Heart right ventricle (tissue), 16 donors: ENCODE measurements at places on chromosomes 16 and 17. TPM values are rescaled to one million over a fixed set of nuclear protein-coding genes. Genes with fewer than 3 reads are reported as not detected.

RAMP2 gene
- 54.8 TPM for total RNA-seq

OR1F1 gene
- total RNA-seq: not detected

CLEC18B gene
- total RNA-seq: 0.60 TPM

NPIPB13 gene
- total RNA-seq: not detected

NPIPB9 gene
- not detected for total RNA-seq

ZFPM1 gene
- total RNA-seq: 4.9 TPM

CCL8 gene
- total RNA-seq: 8.3 TPM

DNA sequence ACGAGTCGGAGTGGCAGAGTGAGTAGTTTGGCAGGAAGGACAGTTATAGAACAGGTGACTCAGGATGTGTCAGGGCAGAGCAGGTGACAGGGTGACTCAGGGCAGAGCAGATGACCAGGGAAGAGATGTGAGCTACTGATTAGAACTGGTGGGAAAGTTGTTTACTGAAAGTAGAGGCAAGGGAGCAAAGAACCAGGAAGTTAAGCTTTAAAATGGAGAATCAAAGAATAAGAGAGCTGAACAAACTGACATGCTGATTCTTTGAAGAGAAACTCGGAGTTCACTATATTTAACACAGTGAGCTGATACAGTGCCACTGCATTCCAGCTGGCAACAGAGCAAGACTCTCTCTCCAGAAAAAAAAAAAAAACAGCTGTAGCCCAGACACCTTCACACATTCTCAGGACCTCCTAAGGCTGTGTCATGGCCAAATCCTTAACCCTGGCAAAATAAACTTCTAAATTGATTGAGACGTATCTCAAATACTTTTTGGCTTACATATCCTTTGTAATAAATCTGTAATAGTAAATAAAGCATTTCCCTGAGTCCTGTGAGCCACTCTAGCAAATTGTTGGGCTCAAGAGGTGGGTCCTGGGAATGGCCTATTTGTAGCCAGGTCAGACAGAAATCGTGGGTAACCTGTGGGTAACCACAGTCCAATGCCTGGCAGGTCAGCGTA is 12.3 kb upstream of the UBE2I start:
- H3K27me3 ChIP-seq: peaks cover 31% of the 10 kb centered on the region
- peaks cover 7% of the 10 kb centered on the region for H3K4me1 ChIP-seq
- no peak overlapping the region for H3K4me3 ChIP-seq
- peak overlapping the region; percentile 40 for H3K27ac ChIP-seq
- H3K36me3 ChIP-seq: no peaks in the 10 kb centered on the region
- DNase-seq: no peak

DNA sequence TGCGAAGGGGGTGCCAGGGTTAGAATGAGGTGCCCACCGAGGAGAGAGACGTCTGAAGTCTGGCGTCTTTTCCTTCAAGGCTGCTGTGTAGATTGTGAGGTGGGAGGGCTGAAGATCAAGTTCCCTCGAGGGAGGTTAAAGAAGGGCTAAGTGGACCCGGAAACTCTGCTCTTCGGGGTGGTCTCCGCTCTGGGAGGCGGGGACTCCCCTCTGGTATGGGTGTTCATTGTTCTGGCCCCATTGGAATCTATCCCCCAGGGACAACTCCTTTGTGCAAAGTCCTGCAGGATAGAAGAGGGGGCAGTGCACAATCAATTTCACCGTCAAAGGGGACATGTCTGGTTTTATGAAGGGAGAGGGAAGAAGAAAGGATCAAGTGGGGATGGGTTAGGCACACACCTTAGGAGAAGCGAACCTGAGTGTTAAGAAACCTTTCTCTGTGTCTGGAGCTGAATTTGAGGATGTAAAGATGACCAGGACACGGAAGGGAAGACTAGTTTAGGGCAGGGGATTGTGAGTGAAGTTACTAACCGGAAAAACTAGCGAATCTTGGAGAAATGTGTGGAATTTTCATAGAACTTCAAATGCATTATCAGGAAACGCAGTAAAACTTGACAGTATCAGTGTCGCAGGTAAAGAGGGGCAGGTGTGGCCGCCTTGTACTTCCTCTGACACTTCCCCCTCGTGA is 809 bp upstream of the RAB34 start:
- peaks cover 8% of the 10 kb centered on the region for H3K36me3 ChIP-seq
- peaks cover 31% of the 10 kb centered on the region for H3K4me1 ChIP-seq
- peaks cover 11% of the 10 kb centered on the region for H3K27me3 ChIP-seq
- H3K4me3 ChIP-seq: peak overlapping the region; percentile 60

- H3K27ac ChIP-seq: no peak overlapping the region
- no peak overlapping the region for H3K4me3 ChIP-seq
- no peaks in the 10 kb centered on the region for H3K27me3 ChIP-seq
- H3K36me3 ChIP-seq: no peaks in the 10 kb centered on the region
- H3K4me1 ChIP-seq: no peaks in the 10 kb centered on the region
Observed at GRCh38 chr16:65490286-65490685, 368.4 kb upstream of the CDH11 start.

DNA sequence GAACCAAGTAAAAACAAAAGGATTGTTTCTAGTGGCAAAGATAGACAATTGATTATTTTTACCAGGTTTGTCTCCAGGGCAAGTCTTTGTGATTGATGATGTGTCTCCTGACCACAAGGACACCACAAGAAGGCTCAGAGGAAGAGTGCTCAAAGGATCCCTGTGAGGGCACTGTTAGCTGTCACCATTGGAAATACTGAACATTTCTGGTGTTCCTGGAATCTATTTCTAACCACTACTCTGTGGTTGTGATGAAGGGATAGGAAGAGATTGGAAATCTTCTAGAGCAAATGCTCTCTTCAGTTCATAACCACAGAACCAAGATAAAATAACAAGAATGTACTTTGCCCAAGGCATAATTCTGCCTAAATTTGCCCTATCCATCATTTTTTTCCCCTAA is 15.3 kb downstream of the RNF43 start:
- no peak overlapping the region for H3K27ac ChIP-seq
- DNase-seq: no peak
- H3K27me3 ChIP-seq: no peaks in the 10 kb centered on the region
- H3K36me3 ChIP-seq: no peaks in the 10 kb centered on the region
- H3K4me1 ChIP-seq: no peaks in the 10 kb centered on the region

GRCh38 chr16:81319221-81319912 is 4.6 kb downstream of the GAN start:
- no peak for DNase-seq
- no peaks in the 10 kb centered on the region for H3K27me3 ChIP-seq
- no peaks in the 10 kb centered on the region for H3K36me3 ChIP-seq
- no peaks in the 10 kb centered on the region for H3K4me1 ChIP-seq
- H3K4me3 ChIP-seq: no peak overlapping the region
- H3K27ac ChIP-seq: no peak overlapping the region

GRCh38 chr17:17849147-17849820 is 12.5 kb upstream of the SREBF1 start:
- peak overlapping the region; percentile 50 for H3K27ac ChIP-seq
- H3K27me3 ChIP-seq: no peaks in the 10 kb centered on the region
- no peak overlapping the region for H3K4me3 ChIP-seq

DNA sequence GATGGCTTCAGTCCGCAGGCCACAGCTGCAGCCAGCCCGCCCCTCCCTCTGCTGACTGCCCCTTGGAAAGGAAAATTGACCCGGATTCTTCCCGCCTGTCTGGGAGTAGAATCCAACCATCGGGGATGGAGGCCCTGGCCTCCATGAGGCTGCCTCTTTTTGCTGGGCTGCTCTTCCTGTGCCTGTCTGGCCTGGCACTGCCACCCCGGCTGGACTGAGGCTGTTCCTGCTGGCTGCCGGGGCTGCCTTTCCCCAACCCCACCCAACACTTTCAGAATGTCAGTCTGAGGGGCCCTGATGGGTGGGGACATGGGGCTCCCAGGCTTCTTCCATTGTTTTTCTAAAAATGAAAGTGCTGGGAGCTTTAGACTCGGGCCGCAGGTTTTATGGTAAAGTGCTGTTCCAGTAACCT is 7.3 kb downstream of the BAHCC1 start:
- peak overlapping the region; percentile 97 for H3K27ac ChIP-seq
- H3K36me3 ChIP-seq: no peaks in the 10 kb centered on the region
- H3K4me1 ChIP-seq: peaks cover 80% of the 10 kb centered on the region
- no peaks in the 10 kb centered on the region for H3K27me3 ChIP-seq
- DNase-seq: no peak
- peak overlapping the region; percentile 19 for H3K4me3 ChIP-seq

GRCh38 chr16:66590322-66590721 is 11.1 kb downstream of the CMTM2 start:
- DNase-seq: no peak
- peaks cover 30% of the 10 kb centered on the region for H3K4me1 ChIP-seq
- H3K27me3 ChIP-seq: no peaks in the 10 kb centered on the region
- H3K4me3 ChIP-seq: no peak overlapping the region
- H3K36me3 ChIP-seq: no peaks in the 10 kb centered on the region

DNA sequence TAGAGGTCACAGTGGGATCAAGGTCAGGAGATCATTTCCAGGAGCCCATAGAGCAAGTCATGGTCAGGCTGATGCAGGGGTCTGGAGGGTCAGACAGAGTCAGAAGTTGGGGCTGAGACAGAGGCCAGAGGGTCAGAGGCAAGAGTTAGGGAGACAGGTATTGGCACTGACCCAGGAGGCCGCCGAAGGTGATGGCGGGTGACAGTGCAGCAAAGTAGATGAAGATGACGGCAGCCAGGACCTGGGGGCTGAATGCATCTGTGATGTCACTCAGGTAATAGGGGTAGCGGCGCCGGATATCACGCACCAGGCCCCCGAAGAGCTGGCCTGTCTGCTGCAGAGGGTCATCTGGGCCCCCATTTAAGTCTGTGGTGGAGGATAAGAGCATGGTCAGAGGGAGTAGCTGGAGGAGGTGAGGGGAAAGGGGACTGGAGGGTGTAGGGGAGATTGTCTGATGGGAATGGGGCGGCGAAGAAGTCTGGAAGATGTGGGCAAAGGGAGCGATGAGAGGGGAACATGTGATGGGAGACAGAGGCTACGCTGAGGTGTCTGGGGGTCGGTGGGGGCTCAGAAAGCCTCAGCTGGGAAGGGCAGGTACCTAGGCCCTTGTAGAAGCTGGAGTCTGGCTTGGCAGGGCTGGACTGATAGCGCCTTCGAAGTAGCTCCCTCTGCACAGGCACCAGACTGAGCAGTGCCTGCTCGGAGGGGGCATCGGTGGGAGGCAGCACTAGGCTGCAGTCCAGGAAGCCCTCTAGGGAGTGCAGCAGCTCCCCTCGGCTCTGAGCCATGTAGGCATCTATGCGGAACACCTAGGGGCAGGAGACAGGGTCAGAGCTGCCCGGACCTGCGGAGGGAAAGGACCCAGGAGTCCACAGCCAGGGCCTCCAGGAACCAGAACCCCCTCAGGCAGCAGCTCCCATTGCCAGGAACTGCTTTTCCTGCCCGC is 9.8 kb downstream of the SLC4A1 start:
- no peaks in the 10 kb centered on the region for H3K36me3 ChIP-seq
- no peaks in the 10 kb centered on the region for H3K4me1 ChIP-seq
- H3K27ac ChIP-seq: no peak overlapping the region

DNA sequence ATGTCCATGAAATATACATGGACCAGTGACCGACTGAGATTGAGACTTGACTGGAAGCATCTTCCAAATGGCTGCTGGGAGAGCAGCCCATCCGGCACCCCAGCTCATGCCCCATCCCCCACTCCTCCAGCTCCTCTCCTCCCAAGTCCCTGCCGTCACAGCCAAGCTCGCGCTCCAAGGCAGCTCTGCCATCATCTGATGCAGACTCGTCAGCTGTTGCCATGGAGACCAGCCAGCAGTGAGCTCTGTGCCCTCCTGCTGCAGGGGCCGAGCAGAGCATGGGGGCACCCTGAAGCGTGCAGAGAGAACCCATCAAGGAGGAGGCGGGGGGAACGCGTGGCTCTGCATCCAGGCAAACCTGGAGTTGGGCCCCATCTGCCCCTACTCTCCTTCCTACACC is 74.5 kb upstream of the TNRC6C start:
- H3K36me3 ChIP-seq: no peaks in the 10 kb centered on the region
- peaks cover 8% of the 10 kb centered on the region for H3K27me3 ChIP-seq
- H3K4me1 ChIP-seq: peaks cover 41% of the 10 kb centered on the region
- H3K4me3 ChIP-seq: no peak overlapping the region

- H3K4me1 ChIP-seq: peaks cover 69% of the 10 kb centered on the region
- no peaks in the 10 kb centered on the region for H3K27me3 ChIP-seq
- H3K4me3 ChIP-seq: peak overlapping the region; percentile 53
Observed at GRCh38 chr16:4327386-4328045, 11.6 kb downstream of the GLIS2 start.

- H3K4me1 ChIP-seq: peaks cover 67% of the 10 kb centered on the region
- no peaks in the 10 kb centered on the region for H3K36me3 ChIP-seq
- peak; percentile 9 for DNase-seq
- H3K27ac ChIP-seq: peak overlapping the region; percentile 96
- H3K4me3 ChIP-seq: no peak overlapping the region
Observed at GRCh38 chr17:76495663-76496400, 5.4 kb downstream of the RHBDF2 start.

- H3K27me3 ChIP-seq: no peaks in the 10 kb centered on the region
- H3K27ac ChIP-seq: no peak overlapping the region
- no peak for DNase-seq
- H3K4me3 ChIP-seq: no peak overlapping the region
- peaks cover 10% of the 10 kb centered on the region for H3K4me1 ChIP-seq
Observed at GRCh38 chr16:46882940-46883307, 1.2 kb upstream of the GPT2 start.

GRCh38 chr16:50457423-50457822 is 88.6 kb upstream of the BRD7 start:
- no peak for DNase-seq
- H3K27ac ChIP-seq: no peak overlapping the region
- H3K4me1 ChIP-seq: no peaks in the 10 kb centered on the region
- peaks cover 75% of the 10 kb centered on the region for H3K27me3 ChIP-seq
- no peaks in the 10 kb centered on the region for H3K36me3 ChIP-seq
- no peak overlapping the region for H3K4me3 ChIP-seq

- no peaks in the 10 kb centered on the region for H3K4me1 ChIP-seq
- no peak overlapping the region for H3K4me3 ChIP-seq
- H3K36me3 ChIP-seq: no peaks in the 10 kb centered on the region
- DNase-seq: no peak
- no peak overlapping the region for H3K27ac ChIP-seq
- H3K27me3 ChIP-seq: no peaks in the 10 kb centered on the region
Observed at GRCh38 chr16:49763826-49764225, 92.1 kb downstream of the ZNF423 start.

- no peak overlapping the region for H3K4me3 ChIP-seq
- no peak overlapping the region for H3K27ac ChIP-seq
- H3K4me1 ChIP-seq: peaks cover 12% of the 10 kb centered on the region
- no peaks in the 10 kb centered on the region for H3K27me3 ChIP-seq
Observed at GRCh38 chr17:29560316-29560715, 6.5 kb downstream of the ABHD15 start.

DNA sequence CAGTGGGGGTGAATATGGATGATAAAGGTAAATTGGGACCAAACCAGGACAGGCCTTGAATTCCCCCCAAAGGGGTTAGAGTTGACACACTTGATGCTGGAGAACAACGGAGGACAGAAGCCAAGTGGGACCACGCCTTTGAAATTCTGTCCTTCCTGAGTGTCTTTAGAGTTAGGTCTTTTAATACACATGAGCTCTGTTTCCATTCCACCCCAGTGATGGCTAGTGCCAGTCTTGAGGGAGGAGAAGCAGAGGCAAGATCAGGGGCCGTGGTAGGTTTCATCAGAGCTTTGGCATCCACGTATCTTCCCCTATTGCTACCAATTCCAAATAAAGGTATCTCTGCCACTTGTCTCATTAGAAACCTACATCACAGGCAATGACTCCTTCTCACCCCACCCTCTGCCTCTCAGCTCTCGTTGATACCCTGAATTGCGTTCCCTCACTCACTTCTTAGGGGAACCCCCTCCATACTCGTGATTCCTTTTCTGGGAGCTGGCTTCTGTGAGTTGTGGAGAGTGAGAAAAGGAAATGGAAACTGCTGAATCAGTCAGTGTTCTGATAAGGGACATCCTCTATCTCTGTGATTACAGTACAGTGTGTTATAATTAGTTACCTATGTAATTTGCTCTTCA is 2.4 kb upstream of the CCL3L1 start:
- no peak overlapping the region for H3K4me3 ChIP-seq
- no peak for DNase-seq
- H3K4me1 ChIP-seq: no peaks in the 10 kb centered on the region
- H3K27me3 ChIP-seq: peaks cover 13% of the 10 kb centered on the region
- H3K36me3 ChIP-seq: no peaks in the 10 kb centered on the region
